ENCODE measurements at places on chromosomes 5 and 9.
A peak's percentile ranks its signal among the peaks of the same experiment; 100 is the strongest.

DNA sequence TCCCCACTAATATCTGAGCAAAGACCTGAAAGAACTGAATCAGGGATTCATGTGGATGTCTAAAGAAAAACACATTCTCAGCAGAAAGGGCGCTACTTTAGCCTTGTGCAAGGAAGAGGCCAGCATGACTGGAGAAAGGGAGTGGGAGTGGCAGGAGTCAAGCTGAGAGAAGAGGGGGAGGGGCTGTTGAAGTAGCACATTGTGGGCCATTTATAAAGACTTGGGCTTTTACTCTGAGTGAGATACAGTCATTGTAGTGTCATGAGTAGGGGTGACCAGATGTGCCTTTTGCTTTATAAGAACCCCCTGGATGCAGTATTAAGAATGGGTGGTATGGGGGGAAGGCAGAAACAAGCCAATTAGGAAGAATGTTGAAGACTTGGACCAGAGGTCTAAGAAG, 452.8 kb downstream of the ENC1 start:
- no peak for DNase-seq

GRCh38 chr9:127455324-127455992, 4.1 kb downstream of the LRSAM1 start:
- no peak for DNase-seq

DNA sequence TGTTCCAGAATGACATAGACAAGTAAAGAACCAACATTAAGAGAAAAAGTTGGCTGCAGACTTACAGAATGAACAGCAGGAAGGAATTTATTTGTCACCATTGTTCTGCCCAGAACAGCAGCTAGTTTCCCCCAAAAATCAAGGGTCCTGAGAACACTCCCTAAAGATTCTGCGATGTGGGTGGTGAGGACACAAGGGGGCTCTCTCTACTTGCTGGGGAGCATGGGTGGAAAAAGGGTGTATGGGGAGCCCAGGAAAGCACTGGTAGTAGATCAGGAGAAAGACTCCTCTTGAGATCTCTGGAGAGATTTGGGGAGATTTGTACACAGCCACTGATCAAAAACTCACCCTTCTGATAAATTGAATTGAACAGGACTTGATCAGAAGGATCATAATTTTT, 316.5 kb downstream of the KCTD16 start:
- DNase-seq, result no peak

- peak; percentile 84 for DNase-seq
Measured at GRCh38 chr5:168851902-168852321, 272.7 kb upstream of the PANK3 start.

GRCh38 chr9:129283291-129283691, 105.2 kb upstream of the IER5L start:
- no peak for DNase-seq

GRCh38 chr9:38171926-38172325, 102.9 kb upstream of the SHB start:
- no peak for DNase-seq

- DNase-seq, result peak; percentile 82
Measured at GRCh38 chr5:54217826-54218503, 92.4 kb downstream of the ARL15 start.

- DNase-seq, result no peak
Measured at GRCh38 chr5:148913985-148914431, 87.6 kb downstream of the ADRB2 start.

DNA sequence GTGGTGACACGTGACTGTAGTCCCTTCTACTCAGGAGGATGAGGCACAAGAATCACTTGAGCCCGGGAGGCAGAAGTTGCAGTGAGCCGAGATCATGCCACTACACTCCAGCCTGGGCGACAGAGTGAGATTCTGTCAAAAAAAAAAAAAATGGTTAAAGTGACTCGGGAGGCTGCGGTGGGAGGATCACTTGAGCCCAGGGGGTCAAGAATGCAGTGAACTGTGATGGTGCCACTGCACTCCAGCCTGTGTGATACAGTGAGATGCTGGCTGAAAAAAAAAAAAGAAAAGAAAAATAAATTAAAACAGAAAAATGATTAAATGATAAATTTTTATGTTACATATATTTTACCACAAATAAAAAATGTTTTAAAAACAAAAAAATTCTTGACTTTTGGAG, 51.9 kb downstream of the KLF4 start:
- DNase-seq, result no peak

- DNase-seq, result no peak
Measured at GRCh38 chr5:58751222-58751837, 168.5 kb downstream of the RAB3C start.

- no peak for DNase-seq
Measured at GRCh38 chr9:99848447-99848846, 26.8 kb downstream of the NR4A3 start.

DNA sequence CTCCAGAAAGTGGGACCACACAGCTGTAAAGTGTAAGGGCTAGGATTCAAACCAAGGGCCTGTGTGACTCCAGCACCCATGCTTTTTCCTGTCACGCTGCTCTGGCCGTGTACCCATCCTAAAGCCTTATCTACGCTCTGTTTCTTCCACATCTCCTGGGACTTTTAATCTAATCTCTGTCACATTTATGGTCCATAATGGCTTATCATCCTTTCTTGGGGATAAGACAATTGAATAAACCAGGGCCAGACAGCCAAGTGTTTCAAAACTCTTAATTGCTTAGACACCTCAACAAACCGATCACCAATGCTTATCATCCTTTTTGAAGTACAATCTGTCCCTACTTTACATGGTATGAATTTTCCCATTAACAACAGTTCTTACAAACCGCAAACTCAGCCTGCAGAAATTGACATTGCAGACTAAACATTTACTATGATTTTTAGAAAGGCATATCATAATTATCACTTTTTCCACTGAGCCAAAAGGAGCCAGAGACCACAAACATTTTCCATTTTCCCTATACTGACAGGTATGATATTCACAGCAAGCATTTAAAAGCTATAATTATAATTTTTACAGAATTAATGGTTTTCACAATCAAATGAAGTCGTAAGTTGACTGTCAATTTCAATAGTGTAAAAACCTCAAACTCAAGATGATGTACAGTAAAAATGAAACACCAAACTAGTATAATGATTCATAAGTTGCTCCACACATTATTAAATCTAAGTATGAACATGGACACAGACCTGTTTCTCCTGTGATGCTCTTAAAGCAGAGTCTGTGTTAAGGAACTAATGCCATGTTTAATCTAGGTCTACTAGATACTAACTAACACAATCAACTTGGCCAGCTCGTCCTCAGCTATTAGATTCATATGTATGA, 99.5 kb downstream of the FBXW11 start:
- no peak for DNase-seq

- DNase-seq, result no peak
Measured at GRCh38 chr5:128681764-128682592, 143.9 kb upstream of the FBN2 start.

- DNase-seq, result no peak
Measured at GRCh38 chr5:132812781-132813598, at the start of gene SOWAHA. Gene SOWAHA, plus strand, starts transcription at chr5:132813302. Its CDS starts 320 bp downstream, at chr5:132813622.

GRCh38 chr9:35279946-35280345, 118.1 kb downstream of the UNC13B start:
- DNase-seq, result no peak

GRCh38 chr9:5470122-5470521, 19.8 kb downstream of the CD274 start:
- DNase-seq, result no peak

GRCh38 chr5:10432059-10433008, 9.3 kb upstream of the ROPN1L start:
- DNase-seq, result no peak

DNA sequence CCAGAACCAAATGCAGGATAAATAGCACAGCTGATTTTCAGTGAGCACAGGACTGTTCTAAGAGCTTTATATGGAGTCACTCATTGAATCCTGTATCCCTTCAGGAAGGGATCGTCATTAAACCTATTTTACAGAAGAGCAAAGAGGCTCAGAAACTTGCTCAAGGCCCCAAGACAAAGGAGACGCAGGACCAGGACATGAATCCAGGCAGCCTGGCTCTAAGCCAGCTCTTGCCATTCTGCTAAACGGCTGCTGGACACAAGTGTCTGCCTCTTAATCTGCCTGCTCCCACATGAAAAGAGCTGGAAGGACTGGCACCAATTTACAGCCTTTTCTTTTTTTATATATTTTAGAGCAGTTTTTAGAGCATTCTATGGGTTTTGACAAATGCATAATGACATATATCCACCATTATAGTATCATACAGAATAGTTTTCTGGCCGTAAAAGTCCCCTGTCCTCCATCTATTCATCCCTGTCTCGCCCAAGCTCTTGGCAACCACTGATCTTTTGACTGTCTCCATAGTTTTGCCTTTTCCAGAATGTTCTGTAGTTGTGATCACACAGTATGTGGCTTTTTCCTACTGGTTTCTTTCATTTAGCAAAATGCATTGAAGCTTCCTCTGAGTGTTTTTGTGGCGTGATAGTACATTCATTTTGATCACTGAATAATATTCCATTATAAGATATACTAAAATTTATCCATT, 37.5 kb downstream of the RETREG1 start:
- DNase-seq, result no peak

DNA sequence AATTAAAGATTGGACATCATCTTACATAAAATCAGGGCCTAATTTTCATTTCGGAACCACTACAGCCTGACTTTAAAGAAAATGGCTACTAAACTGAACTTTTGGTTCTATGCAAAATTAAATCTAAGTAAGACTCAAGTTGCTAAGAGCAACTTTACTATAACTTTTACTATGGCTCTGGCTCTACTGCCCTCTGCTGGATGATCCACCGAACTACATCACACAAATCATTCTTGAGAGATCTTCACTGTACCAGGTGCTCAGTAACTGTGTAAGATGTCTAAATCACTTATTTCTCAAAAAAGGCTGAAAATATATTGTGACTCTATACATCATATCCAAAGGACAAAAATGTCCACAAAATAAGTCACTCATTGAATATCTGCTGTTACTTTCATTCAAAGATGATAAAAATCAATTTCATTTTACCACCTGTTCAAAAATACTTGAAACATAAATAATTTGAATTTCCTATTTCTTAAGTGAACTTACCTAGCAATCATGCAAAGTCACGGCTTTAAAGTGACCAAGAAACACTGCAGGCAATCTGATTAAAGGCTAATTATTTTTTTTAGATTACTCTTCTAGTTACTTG, 13.5 kb downstream of the MOCS2 start:
- DNase-seq, result peak; percentile 54

- DNase-seq, result no peak
Measured at GRCh38 chr9:82153032-82153431, 164.5 kb downstream of the SPATA31D1 start.

DNA sequence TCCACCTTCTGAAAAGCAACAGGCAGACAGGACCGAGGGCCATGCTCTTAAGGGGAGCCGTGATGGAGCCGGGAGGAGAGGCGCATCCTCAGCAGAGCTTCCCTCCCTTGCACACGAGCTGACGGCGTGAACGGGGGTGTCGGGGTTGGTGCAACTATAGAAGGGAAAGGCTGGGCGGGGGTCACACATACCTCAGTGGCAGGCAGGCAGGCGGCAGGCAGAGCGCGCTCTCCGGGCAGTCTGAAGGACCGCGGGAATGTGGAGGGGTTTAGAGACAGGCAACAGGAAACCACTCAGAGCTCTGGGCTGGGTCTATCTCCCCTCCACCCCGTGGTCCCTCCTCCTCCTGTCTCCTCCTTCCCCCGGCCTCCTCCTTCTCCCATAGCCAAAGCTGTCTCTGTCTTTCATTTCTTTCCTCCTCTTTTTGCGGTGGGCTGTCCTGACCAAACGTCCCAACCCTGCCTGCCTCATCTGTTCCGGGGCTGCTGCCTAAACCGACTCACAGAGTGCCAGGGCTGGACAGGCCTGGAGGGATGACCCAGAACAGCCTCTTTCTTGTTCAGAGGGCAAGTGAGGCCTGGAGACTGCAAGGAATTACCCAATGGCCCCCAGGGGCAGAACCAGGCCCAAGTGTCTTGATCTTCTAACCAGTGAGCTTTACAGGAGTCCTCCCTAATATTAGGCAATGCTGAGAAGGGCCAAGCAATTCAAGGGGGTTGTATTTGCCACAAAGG, at the start of gene SPARC:
Gene SPARC, minus strand, starts transcription at position 242 of the 734 bp plus-strand sequence. CDS start 10,727 bp downstream, outside the sequence.
- peak; percentile 91 for DNase-seq

DNA sequence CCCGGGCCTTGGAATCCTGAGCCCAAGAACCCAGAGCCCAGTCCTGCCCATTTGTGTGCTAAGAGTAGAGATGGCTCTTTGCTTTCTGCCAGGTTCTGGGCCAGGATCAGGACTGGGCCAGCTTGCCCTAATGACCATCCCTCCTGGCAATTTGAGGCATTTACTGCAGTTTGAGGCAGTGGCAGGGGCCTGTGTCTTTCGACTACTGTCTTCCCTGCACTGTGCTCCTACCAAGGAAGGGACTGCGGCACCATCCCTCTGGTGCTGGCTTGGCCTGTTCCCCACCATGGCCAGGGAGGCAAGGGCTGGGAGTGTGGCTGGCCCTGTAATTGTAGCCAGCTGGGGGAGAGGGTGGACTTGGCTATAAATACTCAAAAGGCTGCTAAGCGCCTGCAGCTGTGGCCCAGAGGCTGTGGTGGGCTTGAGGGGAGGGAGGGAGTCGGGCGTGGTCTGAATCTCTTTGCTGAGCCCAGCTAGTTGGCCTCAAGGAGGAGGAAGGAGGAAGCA, 4.6 kb downstream of the ENHO start:
- DNase-seq, result no peak

DNA sequence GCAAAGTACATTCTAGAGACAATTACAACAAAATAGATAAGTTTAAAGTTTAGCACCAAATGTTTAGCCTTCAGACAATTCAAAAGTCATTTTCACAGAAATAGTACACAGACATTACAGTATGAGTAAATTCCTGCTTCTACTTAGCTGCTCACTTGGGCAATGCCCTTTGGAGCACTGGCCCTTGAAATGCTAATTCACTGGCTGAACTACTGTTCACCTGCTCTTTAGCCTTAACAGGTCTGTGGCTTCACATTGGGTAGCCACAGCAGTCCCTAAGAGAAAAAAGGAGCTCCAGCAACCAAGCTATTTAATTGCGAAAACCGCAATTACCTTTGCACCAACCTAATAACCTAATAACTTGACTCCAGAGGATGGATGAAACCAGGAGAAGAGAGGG, 916.2 kb upstream of the DMAC1 start:
- DNase-seq, result no peak

DNA sequence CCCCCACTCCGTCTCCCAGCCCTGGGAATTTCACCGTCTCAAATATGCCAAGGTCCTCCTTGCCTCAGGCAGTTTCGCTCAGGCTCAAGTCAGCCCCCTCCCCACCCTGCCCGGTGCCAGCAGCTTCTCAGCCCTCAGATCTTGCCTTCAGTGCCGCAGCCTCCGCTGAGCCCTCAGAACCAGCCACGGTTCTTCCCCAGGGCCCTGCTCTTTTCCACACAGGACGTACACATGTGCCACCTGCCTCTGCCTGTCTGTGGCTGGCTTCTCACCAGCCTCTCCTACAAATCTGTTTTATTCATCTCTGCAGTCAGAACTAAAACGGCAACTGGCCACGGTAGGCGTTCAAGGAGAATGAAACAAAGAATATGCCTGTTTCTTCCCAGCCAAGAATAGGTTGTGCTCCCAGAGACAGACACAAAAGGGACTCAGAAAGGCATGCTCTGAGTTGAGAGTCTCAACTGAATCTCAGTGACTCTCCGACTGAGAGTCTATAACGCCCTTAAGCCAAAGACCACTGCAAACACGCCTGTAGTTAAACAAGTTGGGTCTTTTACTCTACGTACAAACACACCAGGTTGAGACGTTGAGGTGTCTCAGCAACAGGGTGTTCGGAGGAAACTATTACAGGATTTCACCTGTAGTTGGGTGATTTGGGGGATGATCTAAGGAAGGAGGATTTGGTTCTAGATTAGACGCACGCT, 10.6 kb upstream of the GRIN1 start:
- no peak for DNase-seq
